C1 segment of cervical spinal cord (tissue), 14 donors: ENCODE measurements at places on chromosomes 16 and 17.

GRCh38 chr16:85425074-85425662, 188.0 kb upstream of the GSE1 start:
- DNase-seq, result no peak

GRCh38 chr17:74351552-74352210, 10.0 kb downstream of the BTBD17 start:
- no peak for DNase-seq

DNA sequence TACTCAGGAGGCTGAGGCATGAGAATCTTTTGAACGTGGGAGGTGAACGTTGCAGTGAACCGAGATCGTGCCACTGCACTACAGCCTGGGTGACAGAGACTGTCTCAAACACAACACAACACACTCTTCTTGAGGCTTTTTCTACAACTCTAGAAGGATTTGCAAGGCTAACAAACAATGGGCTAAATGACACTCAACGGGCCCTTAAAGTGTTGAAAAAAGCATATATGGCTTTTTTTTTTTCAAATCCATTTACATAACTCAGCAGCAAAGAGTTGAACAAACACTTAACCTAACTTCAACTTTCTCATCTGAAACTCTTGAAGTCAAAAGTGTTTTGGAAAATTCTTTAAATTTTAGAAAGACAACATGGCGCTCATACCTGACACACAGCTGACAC, 22.3 kb downstream of the CDR2 start:
- no peak for DNase-seq

DNA sequence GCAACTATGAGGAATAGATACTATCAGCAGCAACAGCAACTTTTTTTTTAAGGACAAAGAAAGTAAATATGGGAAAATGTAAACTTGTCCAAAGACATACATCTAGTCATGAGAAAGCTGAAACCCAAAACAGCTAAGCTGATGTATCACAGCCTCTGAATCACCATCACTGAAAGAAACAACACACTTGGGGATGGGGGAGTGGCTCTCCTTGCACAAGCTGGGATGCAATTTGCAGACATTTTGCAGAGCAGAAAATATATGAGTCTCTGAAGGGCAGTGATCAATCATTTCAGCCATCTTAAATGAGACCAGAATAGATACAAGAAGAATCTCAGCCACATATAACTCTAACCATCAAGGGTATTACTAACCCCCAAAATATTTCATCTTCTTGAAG, 79.1 kb downstream of the GRIN2A start:
- no peak for DNase-seq

DNA sequence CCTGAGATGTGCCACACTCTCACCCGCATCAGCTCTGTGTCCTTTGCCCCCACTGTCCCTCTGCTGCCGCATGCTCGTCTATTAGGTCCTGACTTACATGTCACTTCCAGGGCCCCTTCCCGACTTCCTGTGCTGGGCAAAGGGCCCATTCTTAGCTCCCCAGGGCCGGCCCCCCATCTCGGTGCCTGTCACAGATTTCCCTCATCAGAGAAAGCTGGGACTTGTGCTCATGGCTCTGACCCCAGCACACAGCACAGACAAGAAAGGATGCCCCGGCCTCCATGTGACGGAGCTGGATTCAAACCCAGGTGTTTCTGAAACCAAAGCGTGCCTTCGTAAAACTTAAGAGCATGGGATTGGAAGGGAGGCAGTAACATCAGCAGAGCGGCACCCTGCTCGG, 5.9 kb upstream of the MAPK7 start:
- DNase-seq, result no peak

DNA sequence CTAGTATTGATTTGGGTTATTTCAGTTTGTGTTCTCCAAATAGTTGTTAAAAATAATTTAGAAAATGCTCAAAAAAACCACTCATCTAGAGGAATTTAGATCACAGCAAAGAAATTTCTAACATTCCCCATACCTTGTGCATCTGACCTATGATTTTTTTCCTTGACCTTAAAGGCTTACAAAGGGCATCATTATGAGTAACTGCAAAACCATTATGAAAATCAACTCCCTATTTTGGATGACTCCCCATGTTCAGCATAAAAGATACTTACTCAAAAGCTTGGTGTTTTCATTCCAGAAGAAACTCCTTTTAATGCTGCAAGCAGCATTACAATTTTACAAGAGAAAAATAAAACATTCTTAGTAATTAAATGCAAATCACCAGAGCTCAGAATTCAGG, 83.2 kb downstream of the GRIN2A start:
- DNase-seq, result no peak

DNA sequence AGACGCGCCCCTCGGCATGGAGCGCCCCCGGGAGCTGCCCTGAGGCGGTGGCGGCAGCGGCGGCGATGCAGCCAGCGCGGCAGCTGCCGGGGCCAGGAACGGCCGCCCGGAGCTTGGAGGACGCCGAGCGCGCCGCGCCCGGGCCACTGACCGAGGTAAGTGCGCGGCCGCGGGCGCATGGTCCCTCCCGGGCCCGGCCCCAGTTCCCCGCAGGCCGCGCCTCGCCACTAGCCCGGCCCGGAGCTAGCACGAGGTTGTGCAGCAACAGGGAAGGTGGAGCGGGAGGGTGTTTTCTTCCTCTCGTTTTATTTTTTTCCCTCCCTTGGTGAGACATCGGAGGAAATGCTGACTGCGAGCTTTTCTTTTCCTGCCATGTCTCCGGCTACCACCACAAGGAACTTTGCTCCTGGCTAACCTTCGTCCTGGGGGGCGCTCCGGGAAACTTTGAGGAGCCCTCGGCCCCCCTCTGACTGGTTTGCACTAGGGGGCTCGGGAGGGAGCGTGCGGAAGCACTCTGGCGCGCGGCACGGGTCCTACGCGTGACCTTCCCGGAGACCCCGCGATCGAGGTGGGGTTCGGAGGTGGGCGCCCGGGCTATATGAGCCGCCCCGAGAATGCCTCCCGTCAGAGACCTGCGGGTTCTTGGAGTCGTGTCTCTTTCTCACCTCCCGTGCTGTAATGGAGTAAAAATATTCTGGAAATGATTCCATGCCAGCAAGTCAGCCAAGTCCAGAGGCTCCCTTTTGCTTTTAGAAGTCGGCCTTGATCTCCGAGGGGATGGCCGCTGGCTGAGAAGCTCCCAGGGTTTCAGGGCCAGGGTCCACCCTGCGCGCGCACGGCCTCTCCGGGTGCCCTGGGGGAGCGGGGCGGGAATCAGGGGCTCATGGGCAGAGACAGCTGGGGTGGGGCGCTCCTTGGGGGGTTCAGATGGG, 868 bp downstream of the KCNJ12 start:
- no peak for DNase-seq

DNA sequence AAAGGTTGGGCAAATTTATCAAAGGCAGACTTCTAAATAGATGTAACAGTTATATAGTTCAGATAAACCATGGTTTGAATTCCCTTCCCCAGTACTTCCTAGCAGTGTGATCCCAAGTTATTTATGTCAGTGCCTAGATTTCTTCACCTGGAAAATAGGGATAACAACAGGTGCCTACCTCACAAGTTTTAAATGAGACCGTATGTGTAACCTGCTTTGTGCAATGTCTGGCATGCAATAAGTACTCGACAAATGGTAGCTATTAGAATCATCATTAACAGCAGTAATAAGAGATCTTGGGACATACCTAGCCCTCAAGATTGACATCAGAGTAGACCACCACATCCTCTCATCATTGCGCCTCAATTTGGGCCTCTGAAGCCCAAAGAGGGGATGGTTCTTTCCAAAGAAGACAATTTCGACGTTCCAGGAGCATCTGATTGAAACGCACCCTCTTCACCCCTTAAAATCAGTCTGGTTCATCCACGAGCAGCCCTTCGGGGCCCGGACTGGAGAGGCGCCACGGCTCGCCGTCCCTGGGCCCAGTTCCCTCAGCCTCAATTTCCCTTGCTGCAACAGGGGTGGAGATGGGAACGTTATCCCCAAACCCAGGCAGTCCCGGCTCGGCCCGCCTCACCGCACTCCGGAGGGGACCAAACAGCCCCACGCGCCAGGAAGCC, 541 bp downstream of the ACACA start:
- no peak for DNase-seq

DNA sequence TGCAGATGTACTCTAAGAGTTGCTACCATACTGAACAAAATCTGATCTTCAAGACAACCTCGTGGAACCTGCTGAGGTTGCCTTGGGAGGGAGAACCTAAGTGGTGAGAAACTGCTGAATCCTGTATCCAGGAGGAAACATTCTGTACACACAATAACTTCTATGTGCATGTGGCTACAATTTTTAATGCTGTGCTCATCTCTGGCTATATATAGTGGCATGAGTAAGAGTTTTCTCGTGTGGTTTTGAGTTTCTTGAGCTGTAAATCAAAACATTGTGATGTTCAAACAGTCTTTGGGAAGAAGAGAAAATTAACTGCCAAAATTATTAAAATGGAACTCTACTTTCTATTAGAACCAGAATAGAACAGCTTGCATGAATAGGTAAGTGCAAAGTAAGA, 206.8 kb downstream of the CA10 start:
- no peak for DNase-seq

GRCh38 chr16:56640076-56640475, 1.6 kb downstream of the MT1A start:
- DNase-seq, result no peak

DNA sequence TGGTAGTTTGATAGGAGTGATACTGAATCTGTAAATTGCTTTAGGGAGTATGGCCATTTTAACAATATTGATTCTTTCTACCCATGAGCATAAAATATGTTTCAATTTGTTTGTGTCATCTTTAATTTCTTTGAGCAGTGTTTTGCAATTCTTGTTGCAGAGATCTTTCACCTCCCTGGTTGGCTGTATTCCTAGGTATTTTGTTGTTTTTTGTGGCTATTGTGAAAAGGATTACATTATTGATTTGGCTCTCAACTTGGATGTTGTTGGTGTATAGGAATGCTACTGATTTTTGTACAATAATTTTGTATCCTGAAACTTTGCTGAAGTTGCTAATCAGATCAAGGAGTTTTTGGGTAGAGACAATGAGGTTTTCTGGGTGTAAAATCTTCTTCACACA, 3.2 kb downstream of the KRTAP9-9 start:
- no peak for DNase-seq

DNA sequence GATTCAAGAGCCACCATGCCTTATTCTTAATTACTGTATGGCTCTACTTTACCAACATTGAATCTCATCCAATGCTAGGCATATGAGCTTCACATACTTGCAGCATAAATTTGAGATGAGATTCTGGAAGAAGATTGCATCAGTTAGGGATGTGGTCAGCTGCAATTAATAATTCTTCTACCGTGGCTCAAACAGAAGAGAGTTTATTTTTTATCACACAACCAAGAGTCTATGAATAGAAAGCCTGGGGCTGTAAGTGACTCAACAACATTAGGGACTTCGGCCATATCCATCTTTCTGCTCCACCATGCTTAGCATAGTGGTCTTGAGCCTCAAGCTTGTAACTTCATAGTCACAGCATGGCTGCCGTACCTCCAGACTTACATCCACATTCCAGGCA, 179.4 kb upstream of the IRX6 start:
- DNase-seq, result no peak

DNA sequence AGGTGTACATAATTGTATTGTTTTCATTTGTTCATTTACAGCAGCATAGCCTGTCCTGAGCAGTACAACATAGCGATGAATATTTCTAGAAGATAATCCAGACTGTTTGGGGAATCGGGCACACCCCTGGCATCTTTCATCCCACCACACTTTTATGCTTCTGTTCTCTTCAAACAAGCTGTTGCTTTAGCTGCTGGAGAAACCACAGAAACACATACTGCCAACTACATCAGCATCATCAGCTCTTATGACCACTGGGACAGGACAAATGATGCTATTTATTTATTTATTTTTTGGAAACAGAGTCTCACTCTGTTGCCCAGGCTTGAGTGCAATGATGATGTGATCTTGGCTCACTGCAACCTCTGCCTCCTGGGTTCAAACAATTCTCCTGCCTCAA, 22.6 kb upstream of the HAPSTR1 start:
- no peak for DNase-seq

DNA sequence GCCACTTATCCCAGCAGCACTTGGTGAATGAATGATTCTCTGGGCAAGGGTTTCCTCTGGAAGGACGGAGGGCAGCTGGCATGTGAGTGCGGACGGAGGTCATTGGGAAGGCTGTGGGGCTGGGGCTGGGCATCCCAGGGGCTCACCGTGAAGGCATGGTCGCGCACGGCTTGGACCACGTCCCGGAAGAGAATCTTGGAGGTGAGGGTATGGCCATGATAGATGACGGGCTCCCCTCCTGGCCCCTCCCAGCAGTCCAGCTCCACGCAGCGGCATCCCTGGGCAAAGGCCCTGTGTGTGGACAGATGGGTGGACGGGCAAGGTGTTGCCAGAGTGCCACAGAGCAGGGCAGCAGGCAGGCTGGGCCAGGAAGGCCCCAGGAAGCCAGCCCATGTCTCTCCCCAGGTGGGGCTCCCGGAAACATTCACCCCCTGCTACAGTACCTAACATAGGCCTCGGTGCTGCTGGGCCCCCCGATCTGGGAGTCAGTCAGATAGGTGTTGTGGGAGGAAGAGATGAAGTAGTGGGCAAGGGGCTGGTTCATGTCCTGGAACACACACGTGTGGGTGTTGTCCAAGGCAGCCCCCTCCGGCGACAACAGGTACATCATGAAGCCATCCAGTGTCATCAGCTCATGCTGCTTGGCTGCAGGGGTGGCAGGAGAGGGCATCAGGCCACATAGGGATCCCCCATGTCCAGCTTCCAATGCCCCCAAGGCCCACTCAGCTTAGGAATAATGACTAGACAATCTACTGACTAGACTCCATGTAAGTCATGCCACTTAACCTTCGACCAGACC, 14.3 kb downstream of the PLCD3 start:
- no peak for DNase-seq

GRCh38 chr17:43917348-43918025, 10.2 kb upstream of the MPP2 start:
- DNase-seq, result peak; percentile 21

- DNase-seq, result no peak
Measured at GRCh38 chr17:21161498-21162393, 35.0 kb downstream of the DHRS7B start.

DNA sequence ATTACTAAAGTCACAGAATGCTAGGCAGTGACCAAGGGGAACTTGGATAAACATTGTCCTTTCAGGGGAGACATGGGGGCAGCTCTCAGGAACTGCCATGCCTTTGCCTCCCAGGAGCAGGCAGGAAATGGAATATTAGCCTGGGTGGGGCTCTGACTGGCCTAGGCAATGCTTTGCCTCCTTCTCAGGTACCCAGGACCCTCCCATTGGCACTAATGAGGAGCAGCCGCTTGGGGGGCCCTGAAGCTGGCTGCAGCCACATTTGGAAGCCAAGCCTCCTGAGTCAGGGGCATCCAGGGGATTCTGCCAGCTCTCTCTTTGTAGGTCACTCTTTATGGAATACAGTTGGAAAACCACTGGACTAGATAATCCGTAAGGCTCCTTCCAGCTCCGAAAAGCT, 5.5 kb downstream of the CPSF4L start:
- no peak for DNase-seq
